ENCODE measurements at places on chromosomes 4 and X.

- DNase-seq: no peak
These were observed 141.3 kb downstream of the PALLD start for GRCh38 chr4:168637872-168638756.

GRCh38 chr4:23423540-23423939, 466.3 kb downstream of the PPARGC1A start:
- DNase-seq: no peak

DNA sequence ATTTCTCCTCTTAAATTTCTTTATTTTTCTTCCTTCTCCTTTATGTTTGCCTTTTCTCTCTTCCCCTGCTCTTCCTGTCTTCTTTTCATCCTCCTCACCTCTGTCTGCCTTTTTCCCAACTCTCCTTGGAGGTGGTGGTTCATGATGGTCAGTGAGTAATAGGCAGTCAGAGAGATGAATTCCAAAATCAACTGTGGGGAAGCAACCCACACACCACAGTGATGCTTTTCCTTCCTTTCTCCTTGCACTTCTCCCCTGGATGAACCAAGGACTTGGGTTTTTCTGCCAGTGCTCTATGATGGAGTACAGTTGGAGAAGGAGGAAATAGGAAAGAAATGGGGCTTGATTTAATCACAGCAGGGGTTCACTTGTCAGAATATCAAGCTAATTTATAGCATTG, 153.8 kb downstream of the DCK start:
- no peak for DNase-seq

GRCh38 chrX:111490688-111491087, 20.8 kb upstream of the SERTM2 start:
- DNase-seq: no peak

DNA sequence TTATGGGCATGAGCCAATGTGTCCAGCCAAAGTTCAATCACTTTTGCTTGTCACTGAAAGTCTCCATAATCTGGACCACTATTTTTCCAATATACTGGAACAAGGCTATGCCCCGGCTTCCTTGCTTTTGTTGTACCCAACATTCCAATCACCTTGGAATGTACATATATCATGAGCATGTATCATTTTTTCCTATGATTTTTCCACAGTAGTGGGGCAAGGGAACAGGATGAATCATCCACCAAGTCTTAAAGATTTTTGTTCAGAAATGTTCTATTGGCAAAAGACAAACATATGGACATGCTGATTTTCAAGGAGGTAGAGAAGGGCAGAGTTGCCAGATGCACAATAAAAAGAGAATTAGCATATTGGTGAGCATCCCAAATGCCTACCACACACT, 548.1 kb upstream of the INTU start:
- no peak for DNase-seq

- DNase-seq: no peak
These were observed 360.0 kb downstream of the GALNTL6 start for GRCh38 chr4:172173206-172173605.

DNA sequence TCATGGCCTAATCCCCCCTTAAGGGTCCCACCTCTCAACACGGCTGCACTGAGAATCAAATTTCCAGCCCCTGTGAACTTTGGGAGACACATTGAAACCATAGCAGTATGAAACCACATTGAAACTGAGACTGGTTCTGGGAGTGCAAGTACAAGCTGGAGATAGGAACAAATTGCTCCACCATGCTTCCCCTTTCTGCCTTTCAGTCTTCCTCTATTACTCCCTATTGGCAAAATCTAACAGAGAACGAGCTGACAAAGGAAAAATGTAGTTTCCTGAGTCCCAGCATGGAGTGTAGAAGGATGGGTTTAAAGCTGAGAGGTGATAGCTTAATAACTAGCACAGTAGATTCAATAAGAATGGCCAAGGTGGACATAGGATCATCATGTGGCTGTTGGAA, 161.7 kb upstream of the RPL34 start:
- DNase-seq: no peak
